ENCODE measurements at places on chromosomes 5 and 9.

DNA sequence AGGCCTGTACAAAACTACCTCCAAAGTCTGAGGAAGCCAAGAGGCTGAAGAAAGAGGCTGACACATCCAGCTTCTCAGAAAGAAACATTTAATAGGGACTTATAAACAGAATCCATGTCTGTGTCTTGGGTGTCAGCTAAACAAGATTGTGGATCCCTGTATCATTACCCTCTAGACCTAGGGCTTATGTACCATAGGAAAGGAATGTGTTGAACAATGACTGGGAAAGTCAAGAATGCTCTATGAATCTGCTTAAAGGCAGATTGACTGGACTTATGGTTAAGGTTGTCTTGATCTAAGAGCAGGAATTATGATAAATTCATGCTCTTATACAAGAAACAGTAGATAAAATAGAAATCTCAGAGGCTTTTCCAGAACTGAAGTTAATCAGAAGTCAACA lies 335.7 kb upstream of the RPS23 start:
- DNase-seq, result no peak

- DNase-seq, result no peak
These were observed 566.7 kb downstream of the CCDC171 start for GRCh38 chr9:16119261-16120230.

GRCh38 chr9:8653855-8654254 lies 854.3 kb upstream of the DMAC1 start:
- DNase-seq, result no peak

GRCh38 chr9:20623748-20624124 lies 1.4 kb upstream of the MLLT3 start:
- DNase-seq, result no peak

- DNase-seq, result no peak
These were observed 217.6 kb upstream of the DMRTA1 start for GRCh38 chr9:22229069-22229468.

GRCh38 chr5:150398722-150399523 lies 13.8 kb downstream of the CD74 start:
- no peak for DNase-seq

GRCh38 chr9:92635760-92636159 lies 34.2 kb downstream of the IPPK start:
- DNase-seq, result no peak

GRCh38 chr5:75235711-75236110 lies 967 bp downstream of the ANKRD31 start:
- no peak for DNase-seq

- no peak for DNase-seq
These were observed 255.5 kb downstream of the PBX3 start for GRCh38 chr9:126002476-126003350.

GRCh38 chr5:119743927-119744326 lies 114.6 kb downstream of the FAM170A start:
- DNase-seq, result no peak

DNA sequence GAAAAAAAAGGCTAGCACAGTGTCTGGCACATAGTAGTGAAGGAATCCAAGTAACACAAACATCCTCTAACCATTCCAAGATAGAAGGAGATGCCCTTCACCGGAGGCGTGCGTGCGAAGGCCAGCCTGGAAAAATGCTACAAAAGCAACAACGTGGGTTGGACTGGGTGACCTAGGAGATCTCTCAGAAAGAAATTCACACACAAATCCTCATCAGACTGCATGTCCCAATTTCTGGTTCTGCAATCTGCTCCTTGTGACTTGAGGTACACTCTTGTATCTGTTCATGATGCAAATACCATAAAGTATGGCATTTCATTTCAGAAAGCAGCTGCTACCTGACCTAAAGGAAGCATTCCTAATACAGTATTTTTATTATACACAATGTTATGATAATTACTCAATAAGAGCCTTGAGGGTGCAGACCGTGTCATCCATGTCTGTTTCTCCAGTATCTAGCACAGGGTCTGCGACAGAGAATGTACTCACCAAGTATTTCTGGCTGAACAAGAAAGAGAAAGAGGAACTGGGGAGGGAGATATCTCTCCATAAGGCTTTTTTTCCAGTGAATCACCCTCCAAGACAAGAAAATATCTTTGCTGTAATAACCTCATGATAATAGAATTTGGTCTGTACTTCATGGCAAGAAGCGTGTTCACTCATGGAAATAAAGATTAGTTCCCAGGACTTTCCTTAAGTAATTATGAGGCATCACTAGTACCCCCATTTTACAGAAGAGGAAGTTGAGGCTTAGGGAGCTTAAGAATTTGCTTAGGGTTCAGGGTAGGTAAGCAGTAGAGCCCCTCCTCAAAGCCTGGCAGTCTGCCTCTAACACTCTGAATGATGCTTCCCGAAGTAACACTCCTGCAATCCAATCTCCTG lies 138.3 kb downstream of the CDK5RAP2 start:
- DNase-seq, result no peak

GRCh38 chr5:132812123-132812765 lies 858 bp upstream of the SOWAHA start:
- no peak for DNase-seq

GRCh38 chr5:155381654-155382053 lies 368.1 kb downstream of the KIF4B start:
- no peak for DNase-seq

DNA sequence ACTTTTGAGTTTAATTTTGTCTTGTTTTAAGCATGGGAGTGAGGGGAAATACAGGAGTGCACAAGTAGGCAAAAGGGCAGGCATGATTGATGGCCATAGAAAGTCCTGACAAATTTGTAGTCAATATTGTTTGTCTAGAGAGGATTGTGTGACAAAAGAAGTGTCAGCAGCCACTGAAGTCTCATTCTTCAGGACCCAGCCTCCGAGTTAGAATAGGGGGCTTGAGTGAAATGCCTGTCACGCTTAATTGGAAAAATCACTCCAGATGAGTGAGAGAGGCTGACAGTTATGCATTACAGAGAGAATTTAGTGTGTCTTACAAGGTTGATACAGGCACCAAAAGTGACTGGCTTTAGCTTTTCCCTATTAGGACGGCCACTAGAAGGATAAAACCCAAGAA lies 81.9 kb upstream of the RPS23 start:
- DNase-seq, result no peak

- no peak for DNase-seq
These were observed 96.3 kb downstream of the ERCC6L2 start for GRCh38 chr9:95971815-95972214.

DNA sequence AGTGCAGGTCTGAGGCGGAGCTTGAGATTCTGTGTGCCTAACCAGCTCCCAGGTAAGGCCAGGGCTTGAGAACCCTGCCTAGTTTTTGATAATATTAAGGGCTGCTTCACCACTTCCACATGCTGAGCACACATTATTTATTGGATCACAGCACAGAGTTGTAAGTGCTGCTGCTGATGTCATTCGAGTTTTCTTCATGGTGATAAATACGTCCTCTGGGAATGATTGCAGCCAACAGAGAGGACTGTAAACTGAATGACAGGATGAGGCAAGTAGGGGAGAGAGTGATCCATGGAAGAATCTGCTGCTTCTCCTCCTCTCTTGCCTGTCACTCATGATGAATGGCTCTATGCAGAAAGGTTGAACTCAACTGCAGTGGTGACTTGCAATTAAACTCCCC lies 77.9 kb upstream of the VPS13A start:
- DNase-seq, result no peak

GRCh38 chr9:95027914-95028852 lies 289.3 kb downstream of the FANCC start:
- no peak for DNase-seq

GRCh38 chr9:134286471-134287245 lies 39.6 kb upstream of the RXRA start:
- DNase-seq, result no peak

- DNase-seq, result no peak
These were observed 80.0 kb upstream of the OTULINL start for GRCh38 chr5:14501353-14502293.

- no peak for DNase-seq
These were observed 4.1 kb downstream of the FIBCD1 start for GRCh38 chr9:130934702-130935647.

Data from stimulated activated CD4-positive, alpha-beta T cell treated with anti-CD3 and anti-CD28 coated beads, TNF-alpha, amount 100 ng/mL, for 4 hours (primary cell).